ENCODE measurements at places on chromosomes 7 and 10.

DNA sequence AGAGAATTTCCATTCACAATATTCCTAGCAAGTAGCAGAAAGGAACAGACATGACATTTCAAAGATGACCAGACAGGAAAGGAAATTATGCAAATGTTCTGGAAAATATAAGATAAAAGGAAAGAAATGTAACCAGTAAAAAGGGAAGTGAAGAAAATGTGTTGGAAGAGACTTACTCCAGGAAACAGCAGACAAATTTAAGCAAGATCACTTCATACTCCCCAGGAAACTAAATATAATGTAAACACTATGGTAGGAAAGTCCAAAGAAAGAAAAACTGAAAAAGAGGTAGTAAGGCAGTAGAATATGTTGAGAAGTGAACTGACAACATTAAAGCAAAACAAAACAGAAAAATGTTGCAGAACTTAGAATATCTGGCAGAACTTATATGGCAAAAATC lies 6.4 kb upstream of the ST8SIA6 start:
- no peak for DNase-seq

GRCh38 chr7:87231258-87231657 lies 11.7 kb upstream of the TMEM243 start:
- DNase-seq = no peak

DNA sequence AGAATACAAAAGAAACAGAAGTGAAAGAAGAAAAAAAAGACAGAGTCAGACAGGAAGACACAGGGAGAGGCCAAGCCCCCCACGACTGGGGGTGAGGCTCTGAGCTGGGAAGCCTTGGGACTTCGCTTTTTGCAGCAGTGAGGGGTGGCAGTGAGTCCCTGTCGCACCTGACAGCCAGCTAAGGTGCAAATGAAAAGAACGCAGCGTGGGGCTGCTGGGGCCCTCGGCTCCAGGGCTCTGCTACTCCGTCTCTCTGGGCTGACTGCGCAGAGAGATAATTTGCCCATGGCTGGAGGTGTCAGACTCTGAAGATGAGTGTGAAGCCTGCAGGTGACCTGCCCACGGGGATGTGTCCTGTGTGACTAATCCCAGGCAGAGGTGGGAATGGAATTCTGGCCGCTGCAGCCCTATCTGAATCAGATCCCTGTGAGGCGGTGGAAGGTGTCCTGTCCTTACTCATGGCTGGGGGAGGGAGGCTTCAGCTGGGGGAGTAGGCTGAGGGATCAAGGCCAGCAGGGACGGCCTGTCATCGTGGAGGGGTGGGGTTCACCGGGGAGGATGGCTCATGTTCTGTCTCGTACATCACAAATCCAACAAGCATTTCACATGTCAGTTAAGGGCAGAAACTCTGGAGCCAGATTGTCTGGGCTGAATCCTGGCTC lies 96.4 kb downstream of the SLIT1 start:
- no peak for DNase-seq

GRCh38 chr7:110170841-110171240 lies 920.1 kb upstream of the LRRN3 start:
- no peak for DNase-seq

DNA sequence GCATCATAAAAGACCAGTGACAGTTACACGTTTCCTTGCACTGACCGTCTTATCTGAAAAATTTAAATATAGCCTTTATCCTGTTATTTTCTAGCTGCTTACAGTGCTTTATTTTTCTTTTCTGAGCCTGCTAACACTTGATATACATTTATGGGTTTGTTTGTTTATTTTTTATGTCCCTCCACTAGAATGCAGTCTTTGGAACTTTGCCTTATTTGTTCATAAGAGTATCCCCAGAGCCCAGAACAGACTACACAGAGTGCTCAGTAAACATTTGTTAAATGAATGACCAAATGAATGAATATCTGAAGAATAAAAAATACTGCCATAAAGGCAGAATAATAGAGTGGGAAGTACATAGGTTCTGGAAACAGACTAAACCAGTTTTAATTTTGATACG lies 202.3 kb upstream of the LRRN3 start:
- DNase-seq = no peak

DNA sequence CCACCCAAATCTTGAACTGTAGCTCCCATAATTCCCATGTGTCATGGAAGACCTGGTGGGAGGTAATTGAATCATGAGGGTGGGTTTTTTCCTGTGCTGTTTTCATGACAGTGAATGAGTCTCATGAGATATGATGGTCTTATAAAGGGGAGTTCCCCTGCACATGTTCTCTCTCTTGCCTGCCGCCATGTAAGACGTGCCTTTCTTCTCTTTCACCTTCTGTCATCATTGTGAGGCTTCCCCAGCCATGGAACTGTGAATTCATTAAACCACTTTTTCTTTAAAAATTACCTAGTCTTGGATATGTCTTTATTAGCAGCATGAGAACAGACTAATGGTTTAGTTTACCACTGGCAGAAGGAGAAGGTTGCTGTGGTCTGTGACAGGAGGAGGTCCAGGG lies 111.5 kb upstream of the RAB18 start:
- DNase-seq = no peak

DNA sequence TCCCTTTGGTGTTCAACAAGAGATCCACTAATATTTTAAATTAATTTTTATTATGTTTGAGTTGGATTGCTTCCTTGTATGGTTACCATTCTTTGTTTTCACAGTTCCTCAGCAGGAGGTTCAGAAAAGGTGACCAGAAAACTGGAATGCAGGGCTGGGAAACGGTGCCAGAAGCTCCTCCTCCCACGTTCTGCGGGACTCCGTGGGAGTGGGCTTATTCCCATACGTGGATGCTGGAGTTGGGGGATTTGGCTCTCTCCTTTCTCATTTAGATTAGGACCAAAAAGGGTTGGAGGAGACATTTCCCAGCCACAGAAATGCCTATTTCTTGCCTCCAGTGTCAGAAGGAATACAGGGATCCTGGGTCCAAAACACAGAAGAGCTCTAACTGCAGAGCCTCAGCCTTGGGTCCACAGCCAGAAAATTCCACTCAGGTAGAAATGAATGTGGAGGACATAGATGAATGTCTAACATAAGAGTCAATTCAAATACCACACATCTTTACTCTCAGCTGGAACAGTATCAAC lies 56.0 kb downstream of the SORBS1 start:
- DNase-seq = no peak

DNA sequence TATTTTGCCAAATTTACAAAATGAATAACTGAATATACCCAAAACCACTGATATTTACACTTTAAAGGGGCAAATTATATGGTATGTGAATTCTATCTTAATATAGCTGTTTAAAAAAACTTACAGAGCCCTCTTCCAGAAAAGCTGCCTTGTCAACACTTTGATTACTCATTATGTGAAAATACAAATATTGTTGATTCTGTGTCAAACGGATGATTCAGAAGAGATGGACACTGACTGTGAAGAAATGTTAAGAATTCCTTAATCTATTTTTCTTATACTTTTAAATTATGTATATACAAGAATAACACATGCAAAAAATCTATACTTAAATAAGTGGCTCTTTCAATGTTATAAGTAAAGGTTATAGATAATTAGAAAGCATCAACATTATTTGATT lies 41.5 kb downstream of the SMURF1 start:
- DNase-seq = no peak

DNA sequence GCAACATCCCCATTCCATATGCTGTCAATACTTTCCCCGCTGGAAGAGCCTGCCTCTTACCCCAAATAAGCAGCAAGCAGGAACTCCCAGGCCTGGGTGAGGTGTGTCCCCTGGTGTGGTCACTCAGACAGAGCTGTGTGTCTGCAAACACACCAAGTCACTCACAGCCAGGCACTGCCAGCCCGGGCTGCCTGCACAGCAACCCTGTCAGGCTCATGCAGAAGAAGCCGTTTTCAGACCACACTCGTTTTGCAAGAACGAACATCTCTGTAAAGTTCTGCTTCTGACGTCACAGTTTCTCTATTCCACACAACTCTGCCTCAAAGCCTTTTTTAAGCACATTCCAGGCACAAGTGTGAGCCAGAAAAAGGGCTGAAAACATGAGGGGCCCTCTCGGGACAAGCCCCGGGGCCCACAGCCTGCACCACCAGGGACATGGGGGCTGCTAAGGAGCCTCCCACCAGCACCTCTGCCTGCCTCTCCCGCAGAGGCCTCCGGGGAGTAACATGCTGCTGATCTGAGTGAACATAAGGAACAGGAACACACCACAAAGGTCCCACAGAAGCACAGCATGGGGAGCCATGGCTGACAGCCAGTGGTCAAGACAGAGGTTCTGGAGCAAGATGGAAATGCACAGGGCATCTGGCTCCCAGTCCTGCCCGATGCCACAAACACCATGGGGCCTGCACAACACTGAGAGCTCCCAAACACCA lies 11.4 kb downstream of the PTPRN2 start:
- no peak for DNase-seq

GRCh38 chr7:141585592-141586510 lies 34.6 kb downstream of the AGK start:
- DNase-seq = no peak

DNA sequence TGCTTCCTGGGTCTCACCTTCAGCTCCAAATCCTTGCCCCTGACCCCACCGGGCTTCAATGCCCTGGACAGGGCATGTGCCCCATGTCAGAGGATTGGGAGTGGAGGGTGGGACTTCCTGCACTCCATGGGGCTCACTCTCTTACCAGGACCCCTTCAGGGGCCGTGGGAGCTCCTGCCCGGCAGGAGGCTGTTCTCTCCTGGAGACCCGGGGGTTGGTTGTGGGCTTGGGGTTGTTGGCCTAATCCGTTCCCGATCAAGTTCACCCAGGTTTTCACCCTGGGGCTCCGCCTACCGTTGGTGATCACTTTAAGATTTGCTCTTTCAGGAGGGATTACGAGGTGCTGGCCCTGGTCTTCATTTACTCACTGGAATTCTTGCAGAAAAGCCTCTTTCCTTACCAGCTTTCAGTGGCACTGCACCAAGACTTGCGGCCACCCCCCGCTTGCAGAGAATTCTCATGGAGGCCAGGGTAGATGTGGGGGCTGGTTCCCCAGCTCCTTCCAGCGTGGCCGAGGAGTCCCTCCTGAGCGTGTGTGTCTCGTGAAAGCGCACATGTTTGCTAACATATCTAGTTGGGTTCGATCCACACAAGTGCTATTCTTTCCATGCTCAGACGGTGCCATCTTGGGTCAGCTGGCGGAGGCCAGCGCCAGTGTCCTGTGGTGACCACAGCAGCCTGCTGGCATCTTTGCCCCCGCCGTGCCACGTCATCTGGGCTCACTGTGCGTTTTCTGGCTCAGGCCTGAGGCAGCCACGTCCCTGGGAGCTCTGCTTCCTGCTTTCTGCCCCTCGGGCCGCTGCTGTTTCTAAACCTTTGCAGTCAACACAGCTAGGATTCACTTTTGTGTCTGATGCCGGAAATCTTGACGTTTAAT lies 15.6 kb downstream of the PWWP2B start:
- DNase-seq = no peak

DNA sequence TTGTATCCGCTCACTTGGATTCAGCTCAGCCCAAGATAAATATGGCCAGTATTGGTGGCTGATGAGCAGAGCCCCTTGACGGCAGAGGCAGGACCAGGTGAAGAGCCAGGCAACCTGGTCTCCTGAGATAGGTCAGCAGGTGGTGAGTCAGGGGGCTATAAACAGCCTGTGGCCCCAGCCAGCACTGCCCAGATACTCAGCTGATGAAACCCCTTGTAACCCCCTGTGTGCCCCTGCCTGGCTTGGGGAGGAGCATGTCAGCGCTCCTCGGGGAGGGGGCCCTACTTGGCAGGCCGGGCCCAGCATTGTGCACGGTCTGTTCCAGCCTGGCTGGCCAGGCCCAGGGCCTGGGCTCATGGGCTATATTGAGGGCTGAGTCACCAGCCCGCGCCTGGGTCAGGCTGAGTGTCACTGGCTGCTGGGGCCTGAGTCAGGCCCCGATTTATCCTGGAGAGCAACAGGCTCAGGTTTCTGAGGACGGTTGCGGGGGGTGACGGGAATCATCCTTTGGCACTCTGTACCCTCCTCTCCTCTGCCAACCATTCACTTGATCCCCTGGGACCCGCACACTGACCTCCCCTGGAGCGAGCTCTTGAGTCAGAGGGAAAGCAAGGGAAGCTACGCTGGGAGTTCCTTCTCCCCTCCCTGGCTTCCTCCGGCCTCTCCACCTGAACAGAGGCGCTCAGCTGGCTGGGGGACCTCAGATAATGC lies 2.8 kb upstream of the FLNC start:
- no peak for DNase-seq

DNA sequence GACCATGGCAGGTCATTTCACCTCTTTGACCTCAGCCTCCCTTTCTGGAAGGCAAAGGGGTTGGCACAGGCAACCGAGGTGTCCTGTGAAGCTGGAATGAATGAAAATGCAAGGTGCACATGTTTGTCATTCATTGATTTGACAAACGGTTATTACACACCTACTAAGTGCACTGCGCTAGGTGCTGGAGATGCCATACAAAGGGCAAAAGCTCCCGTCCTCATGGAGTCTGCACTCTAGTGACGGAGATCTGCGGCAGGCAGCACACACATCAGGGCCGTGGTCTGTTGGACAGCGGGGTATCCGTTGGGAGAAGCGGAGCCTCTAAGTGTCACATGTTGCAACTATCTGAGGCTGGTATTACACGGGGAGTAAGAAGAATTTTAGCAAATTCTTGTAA lies 44.2 kb downstream of the PRF1 start:
- no peak for DNase-seq

GRCh38 chr7:91517201-91517785 lies 253.1 kb downstream of the FZD1 start:
- no peak for DNase-seq
